ENCODE measurements at places on chromosomes 11 and 22.

GRCh38 chr11:12537778-12538401 is 136.3 kb upstream of the TEAD1 start:
- peak; percentile 39 for DNase-seq

DNA sequence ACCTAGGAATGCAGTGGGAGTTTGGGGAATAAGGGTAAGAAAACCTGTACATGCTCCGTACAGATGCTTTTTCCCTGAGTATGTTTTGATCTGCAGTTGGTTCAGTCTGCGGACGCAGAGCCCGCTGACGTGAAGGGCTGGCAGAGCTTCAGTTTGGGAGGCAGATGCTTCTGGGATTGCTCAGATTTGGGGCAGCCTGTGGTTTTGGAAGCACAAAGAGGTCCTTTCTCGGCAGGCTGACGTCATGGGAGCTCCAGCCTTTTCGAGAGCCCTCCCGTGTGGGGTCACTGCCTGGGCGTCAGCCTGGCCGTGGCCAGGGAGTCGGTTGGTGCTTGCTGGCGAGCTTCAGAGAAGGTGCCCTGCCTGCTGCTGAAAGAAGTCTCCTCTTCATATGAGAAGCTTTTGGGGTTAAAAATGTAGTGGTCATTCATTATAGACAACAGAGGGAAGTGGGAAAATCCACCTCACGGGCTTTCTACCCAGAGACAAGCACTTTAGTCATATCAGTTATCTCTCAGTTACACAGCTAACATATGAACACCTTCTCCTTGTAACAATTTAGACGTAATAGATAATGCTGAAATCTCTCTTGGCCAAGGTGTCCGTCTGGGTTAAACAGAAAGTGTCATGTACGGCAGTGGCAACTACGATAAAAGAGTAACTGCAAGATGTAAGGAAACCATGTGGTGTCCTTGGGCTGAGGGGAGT is 26.8 kb downstream of the TPCN2 start:
- peak; percentile 75 for DNase-seq

DNA sequence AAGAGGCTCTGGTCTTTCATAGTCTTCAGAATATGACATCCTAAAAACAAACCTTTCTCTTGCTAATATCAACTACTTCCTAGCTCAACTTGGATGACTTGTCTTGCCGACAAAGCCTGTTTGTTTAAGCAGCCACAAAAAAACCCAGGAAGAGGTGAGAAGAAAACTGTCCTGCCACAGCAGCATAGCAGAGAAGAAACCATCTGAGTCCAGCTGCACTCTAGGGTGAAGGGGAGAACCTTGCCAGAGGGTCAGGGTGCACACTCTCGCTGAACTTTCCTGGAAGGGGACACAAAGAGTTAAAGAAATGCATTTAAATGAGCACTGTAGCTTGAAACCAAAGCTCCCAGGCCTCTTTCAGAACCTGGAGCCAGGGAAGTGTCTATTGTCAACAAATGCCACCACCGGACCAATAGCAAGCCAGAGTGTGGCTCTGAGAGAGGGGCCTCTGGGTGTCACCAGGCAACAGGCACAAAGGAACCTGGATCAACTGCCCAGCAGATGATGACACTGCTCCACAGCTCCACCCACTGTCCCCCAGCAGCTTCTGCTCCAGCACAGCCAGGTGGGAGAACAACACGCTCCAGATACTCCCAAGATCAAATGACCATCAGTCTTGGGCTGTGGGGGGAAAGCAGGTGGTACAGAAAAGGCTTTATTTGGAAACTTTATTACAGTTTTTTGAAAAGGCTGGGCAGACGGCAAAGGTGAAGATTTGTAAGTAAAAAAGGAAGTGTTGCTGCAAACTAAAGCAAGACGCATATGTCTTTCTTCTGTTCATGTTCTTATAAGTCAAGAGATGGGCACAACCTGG is 105.7 kb downstream of the RASSF10 start:
- DNase-seq: no peak

DNA sequence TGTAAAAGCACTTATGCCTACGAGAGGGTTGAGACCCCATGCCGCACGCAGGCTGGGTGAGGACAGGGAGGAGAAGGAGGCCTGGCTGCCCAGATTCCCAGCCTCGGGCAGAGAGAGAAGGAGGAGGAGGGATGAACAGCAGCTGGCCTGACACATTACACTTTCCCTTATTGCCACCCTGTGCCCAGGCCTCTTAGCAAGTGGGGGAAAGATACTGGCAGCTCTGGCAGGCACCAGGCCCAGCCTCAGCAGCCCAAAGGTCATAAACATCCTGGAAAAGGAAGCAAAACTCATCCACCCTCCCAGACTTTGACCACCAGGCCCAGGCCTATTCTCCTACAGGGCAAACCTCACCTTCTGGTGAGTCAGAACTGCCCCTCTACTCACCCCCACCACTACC is 4.7 kb downstream of the PLAAT3 start:
- DNase-seq: no peak

GRCh38 chr11:61699737-61700160 is 19.6 kb downstream of the DAGLA start:
- DNase-seq: no peak
